NCI-H2081 (cell line): ENCODE measurements at places on chromosomes 12 and 14.

- no peak for DNase-seq
These were observed 12.4 kb downstream of the OAS3 start for GRCh38 chr12:112950701-112951100.

DNA sequence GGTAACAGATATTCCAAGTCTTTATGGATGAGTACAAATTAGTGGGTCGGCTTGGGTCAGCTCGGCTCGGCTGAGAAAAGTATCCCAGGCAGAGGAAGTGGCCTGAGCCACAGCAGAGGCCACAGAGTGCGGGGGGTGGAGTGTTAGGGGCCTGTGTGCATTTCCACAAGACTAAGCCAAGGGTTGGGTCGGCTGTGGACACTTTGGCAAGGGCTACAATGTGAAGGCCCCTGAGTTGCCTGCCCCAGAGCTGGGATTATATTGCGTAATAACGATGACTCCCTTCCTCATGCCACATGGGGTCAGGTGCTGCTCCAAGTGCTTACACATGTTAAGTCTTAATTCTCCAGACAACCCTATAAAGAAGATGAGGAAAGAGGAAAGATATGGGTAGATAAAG, 11.4 kb downstream of the EVL start:
- DNase-seq, result no peak

DNA sequence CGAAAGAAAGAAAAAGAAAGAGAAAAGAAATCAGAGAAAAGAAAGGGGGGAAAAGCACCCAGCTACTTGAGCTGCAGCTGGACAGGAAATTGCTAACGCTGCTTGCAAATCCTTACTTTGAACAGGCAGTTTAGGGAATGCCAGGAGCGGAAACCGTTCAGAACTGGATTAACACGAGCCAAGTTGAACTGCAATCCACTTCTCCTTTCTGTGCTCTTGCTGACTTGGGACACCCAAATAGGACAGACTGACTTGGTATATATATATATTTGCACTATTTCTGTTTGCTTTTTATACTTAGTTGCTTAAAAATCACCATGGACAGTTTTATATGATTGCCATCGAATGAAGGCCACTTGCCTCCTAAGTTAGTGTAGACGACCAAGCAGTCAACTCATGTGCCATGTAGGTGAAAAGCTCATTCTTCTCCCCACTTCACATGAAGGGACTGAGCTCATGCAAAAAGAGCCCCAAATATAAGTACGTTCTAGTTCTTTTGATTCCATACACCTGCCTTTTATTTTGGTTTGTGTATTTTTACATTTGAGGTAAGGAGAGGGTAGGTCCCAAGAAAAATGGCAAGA, 5.5 kb downstream of the DUSP6 start:
- DNase-seq, result no peak

- DNase-seq, result no peak
These were observed 202.8 kb upstream of the STXBP6 start for GRCh38 chr14:25252793-25253192.

- no peak for DNase-seq
These were observed 636.6 kb downstream of the MED13L start for GRCh38 chr12:115640929-115641328.

- DNase-seq, result peak; percentile 68
These were observed 33.6 kb upstream of the CRY1 start for GRCh38 chr12:107126796-107127481.

DNA sequence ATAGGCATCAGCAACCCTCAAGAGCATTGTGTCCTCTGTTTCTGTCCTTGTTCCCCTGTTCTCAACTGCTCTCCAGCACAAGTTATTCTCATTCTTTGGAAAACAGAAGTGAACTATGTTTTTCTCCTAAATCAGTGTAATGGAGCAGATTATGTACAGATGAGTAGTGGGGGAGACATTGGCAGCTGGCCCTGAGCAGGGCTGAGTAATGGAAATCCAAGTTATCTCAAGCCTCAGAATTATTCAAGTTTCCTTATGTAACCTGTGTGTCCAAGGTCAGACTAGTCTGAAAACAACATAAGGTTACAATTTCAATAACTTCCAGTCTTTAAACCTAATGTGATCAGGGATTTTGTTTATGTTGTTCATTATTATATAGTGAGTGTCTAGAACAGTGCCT, 116.1 kb upstream of the FUT8 start:
- DNase-seq, result no peak

GRCh38 chr12:54598970-54599369, 10.5 kb upstream of the PPP1R1A start:
- DNase-seq, result no peak

DNA sequence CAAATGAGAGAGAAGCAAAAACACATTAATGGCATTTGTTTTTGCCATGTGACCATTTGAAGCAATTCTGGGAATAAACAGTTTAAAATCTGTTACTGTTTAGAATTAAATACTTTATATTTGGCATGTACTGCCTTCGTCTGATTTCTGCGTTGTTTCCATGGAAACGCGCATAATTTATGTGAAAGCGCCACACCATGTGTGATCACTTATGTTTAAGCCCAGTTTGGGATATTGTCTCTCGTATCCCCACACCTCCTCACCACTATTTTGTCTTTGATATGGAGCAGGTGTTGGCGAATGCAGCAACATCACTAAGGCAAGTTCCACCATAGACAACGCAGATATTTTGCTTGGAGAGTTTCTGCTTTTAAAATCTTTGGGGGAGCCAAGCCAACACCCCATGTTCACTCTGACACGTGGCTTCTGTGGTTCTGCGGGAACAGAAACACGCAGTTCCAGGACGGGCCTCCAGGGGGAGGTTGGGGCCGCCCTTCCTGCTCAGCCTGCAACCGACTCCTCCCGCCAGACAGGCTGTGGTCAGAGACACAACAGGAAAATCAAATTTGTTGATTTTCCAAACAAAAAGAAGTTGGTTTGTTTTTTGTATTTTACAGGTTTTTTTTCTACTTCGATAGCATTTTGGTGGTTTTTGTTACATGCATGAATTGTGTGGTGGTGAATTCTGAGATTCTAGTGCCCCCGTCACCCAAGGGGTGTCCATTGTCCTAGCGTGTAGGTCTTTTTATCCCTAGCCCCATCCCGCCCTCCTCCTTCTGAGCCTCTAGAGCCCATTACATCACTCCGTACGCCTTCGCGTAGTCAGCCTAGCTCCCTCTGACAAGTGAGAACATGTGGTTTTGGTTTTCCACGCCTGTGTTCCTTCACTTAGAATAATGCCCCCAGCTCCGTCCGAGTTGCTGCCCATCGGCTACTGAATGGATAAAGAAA, 101.9 kb upstream of the SFSWAP start:
- DNase-seq, result peak; percentile 37

- DNase-seq, result peak; percentile 11
These were observed 5.4 kb downstream of the SAMD4A start for GRCh38 chr14:54572316-54572715.

DNA sequence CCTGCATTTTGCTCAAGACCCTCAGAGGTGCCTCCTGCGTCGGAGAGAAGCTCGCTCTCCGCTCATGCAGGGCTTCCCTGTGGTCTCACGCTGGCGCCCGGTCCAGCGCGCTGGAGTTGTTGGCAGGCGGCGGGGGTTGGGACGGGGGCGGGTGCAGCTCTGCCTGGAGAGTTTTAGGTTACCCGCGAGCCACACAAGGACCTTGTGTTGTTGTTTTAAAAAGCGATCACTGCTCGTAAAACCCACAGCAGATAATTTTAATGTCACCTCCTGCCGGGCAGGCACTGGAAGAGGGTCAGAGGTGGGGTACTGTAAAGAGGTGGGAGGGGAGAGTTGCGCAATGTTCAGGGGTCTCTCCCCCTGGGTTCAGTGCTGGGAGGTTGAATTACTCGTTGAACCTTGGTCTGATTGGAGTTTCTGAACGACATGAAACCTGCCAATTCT, 850 bp downstream of the SMOC1 start:
- peak; percentile 20 for DNase-seq

DNA sequence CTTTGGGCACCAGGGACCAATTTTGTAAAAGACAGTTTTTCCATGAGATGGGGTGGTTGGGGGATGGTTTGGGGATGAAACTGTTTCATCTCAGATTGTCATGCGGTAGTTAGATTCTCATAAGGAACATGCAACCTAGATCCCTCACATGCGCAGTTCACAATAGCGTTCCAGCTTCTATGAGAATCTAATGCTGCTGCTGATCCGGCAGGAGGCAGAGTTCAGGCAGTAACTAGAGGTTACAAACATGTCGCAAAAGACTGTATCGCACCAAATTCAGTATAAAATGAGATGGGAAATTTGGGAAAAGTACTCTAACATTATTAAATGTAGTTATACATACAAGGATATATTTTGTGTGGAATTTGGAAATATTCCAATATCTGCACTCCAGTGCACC, 213.2 kb upstream of the LRFN5 start:
- DNase-seq, result no peak
